ENCODE measurements at places on chromosomes 2 and 18. TPM values are rescaled to one million over a fixed set of nuclear protein-coding genes. Genes with fewer than 3 reads are reported as not detected.

Gene LCT
- total RNA-seq, result 0.02 TPM

- no peaks in the 10 kb centered on the region for H3K36me3 ChIP-seq
- H3K4me1 ChIP-seq, result no peaks in the 10 kb centered on the region
- H3K27me3 ChIP-seq, result peaks cover 10% of the 10 kb centered on the region
- no peak overlapping the region for H3K4me3 ChIP-seq
- H3K27ac ChIP-seq, result no peak overlapping the region
These were observed 102.3 kb upstream of the NEUROD1 start for GRCh38 chr2:181782660-181783059.

DNA sequence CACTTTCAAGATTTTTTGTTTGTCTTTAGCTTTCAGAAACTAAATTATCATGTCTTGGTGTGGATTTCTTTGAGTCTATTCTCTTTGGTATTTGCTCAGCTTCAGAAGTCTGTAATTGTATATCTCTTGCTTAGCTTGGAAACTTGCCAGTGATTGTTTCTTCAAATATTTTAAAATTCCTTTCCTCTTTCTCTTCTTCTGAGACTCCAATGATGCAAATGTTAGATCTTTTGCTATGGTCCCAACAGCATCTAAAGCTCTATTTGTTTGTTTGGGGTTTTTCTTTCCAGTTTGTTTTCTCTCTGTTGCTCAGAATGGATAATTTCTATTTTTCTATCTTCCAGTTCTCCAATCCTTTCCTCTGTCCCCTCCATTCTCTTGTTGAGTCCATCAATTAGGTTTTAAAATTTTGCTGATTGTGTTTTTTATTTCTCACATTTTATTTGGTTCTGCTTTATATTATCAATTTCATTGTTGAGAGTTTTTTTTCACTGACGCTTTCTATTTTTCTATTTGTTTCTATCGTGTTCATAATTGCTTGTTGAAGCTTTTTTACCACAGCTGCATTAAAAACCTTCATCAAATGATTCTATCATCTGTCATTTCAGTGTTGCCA lies 81.5 kb upstream of the DAPL1 start:
- H3K4me1 ChIP-seq, result no peaks in the 10 kb centered on the region
- H3K27ac ChIP-seq, result no peak overlapping the region
- H3K27me3 ChIP-seq, result peaks cover 7% of the 10 kb centered on the region
- DNase-seq, result no peak
- H3K36me3 ChIP-seq, result no peaks in the 10 kb centered on the region

Gene ARL4C
- 44.4 TPM for total RNA-seq

GRCh38 chr18:24726727-24727492 lies 266.5 kb downstream of the HRH4 start:
- no peaks in the 10 kb centered on the region for H3K27me3 ChIP-seq
- peak; percentile 63 for DNase-seq
- no peak overlapping the region for H3K27ac ChIP-seq
- H3K4me1 ChIP-seq, result no peaks in the 10 kb centered on the region
- H3K36me3 ChIP-seq, result no peaks in the 10 kb centered on the region
- H3K4me3 ChIP-seq, result no peak overlapping the region

DNA sequence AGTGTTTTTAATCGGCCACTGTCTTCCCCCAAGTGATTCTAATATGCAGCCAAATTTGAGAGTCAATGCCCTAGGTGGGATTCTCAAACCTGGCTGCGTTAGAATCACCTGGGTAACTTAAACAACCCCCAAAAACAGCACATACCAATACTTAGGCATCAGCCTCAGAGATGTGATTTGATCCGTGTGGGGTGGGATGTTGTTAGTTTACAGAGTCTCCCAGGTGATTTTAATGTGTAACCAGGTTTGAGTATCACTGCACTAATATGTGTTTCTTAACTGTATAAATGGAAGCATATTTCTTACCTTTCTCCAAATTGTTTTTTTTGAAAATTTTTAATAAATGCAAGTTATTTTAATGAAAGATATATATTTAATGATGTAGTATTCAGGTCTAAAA lies 135.4 kb downstream of the PLCL1 start:
- no peaks in the 10 kb centered on the region for H3K27me3 ChIP-seq
- no peak overlapping the region for H3K4me3 ChIP-seq
- no peak for DNase-seq
- H3K4me1 ChIP-seq, result peaks cover 47% of the 10 kb centered on the region

- no peak for DNase-seq
- no peak overlapping the region for H3K27ac ChIP-seq
- no peaks in the 10 kb centered on the region for H3K36me3 ChIP-seq
- peaks cover 10% of the 10 kb centered on the region for H3K4me1 ChIP-seq
These were observed 61.1 kb downstream of the CABLES1 start for GRCh38 chr18:23196119-23197007.

DNA sequence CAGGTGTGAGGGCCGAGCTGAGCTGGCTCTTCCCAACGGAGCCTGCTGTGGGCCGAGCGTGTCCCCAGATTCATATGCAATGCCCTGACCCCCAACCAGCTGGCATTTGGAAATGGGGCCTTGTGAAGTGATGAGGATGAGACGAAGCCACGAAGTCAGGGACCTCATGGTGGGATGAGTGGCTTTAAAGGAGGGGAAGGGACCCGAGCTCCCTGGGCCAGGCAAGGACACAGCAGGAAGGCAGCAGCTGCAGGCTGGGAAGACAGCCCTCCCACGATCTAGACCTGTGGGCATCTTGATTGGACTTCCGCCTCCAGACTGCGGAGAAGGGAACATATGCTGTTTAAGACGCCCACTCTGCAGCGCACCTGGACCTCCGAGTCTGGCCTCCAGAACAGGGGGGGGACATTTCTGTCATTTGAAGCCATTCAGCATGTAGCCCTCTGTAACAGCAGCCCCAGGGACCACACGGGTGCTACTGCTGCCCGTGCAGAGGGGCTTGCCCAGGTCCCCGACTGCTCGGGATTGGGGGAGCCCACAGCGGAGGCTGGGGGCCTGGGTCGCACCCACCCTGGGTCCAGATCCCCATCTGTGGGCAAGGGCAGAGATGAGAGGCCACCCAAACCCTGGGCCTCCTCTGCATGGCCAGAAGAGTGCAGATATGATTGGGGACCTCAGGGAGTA lies 27.2 kb downstream of the KIF1A start:
- DNase-seq, result no peak
- H3K36me3 ChIP-seq, result no peaks in the 10 kb centered on the region
- H3K4me3 ChIP-seq, result no peak overlapping the region
- peaks cover 6% of the 10 kb centered on the region for H3K27me3 ChIP-seq
- no peak overlapping the region for H3K27ac ChIP-seq

Gene HOXD4
- total RNA-seq, result not detected

Gene INPP5D
- total RNA-seq, result 54.9 TPM

GRCh38 chr2:237180987-237181386 lies 95.3 kb downstream of the COPS8 start:
- H3K36me3 ChIP-seq, result no peaks in the 10 kb centered on the region
- no peak overlapping the region for H3K4me3 ChIP-seq
- H3K27me3 ChIP-seq, result peaks cover 20% of the 10 kb centered on the region
- no peak for DNase-seq
- no peaks in the 10 kb centered on the region for H3K4me1 ChIP-seq

GRCh38 chr2:3223080-3223923 lies 154.3 kb downstream of the EIPR1 start:
- H3K4me1 ChIP-seq, result peaks cover 51% of the 10 kb centered on the region
- peak overlapping the region; percentile 45 for H3K4me3 ChIP-seq
- peak overlapping the region; percentile 100 for H3K27ac ChIP-seq
- peaks cover 35% of the 10 kb centered on the region for H3K36me3 ChIP-seq
- peak; percentile 97 for DNase-seq

Gene LYG2
- not detected for total RNA-seq

GRCh38 chr18:3358310-3358709 lies 91.7 kb upstream of the TGIF1 start:
- no peak overlapping the region for H3K4me3 ChIP-seq
- H3K27ac ChIP-seq, result no peak overlapping the region
- H3K27me3 ChIP-seq, result peaks cover 4% of the 10 kb centered on the region
- no peak for DNase-seq
- peaks cover 16% of the 10 kb centered on the region for H3K4me1 ChIP-seq

GRCh38 chr2:59882822-59883221 lies 670.6 kb downstream of the BCL11A start:
- H3K36me3 ChIP-seq, result no peaks in the 10 kb centered on the region
- peaks cover 19% of the 10 kb centered on the region for H3K4me1 ChIP-seq
- H3K27ac ChIP-seq, result no peak overlapping the region
- H3K27me3 ChIP-seq, result no peaks in the 10 kb centered on the region
- DNase-seq, result no peak

GRCh38 chr2:233101141-233101540 lies 41.0 kb downstream of the INPP5D start:
- no peaks in the 10 kb centered on the region for H3K27me3 ChIP-seq
- peaks cover 64% of the 10 kb centered on the region for H3K4me1 ChIP-seq
- no peak for DNase-seq

GRCh38 chr18:9683418-9684396 lies 24.4 kb upstream of the RAB31 start:
- H3K27me3 ChIP-seq, result peaks cover 22% of the 10 kb centered on the region
- no peaks in the 10 kb centered on the region for H3K36me3 ChIP-seq
- no peak overlapping the region for H3K4me3 ChIP-seq
- H3K4me1 ChIP-seq, result peaks cover 11% of the 10 kb centered on the region
- H3K27ac ChIP-seq, result no peak overlapping the region

DNA sequence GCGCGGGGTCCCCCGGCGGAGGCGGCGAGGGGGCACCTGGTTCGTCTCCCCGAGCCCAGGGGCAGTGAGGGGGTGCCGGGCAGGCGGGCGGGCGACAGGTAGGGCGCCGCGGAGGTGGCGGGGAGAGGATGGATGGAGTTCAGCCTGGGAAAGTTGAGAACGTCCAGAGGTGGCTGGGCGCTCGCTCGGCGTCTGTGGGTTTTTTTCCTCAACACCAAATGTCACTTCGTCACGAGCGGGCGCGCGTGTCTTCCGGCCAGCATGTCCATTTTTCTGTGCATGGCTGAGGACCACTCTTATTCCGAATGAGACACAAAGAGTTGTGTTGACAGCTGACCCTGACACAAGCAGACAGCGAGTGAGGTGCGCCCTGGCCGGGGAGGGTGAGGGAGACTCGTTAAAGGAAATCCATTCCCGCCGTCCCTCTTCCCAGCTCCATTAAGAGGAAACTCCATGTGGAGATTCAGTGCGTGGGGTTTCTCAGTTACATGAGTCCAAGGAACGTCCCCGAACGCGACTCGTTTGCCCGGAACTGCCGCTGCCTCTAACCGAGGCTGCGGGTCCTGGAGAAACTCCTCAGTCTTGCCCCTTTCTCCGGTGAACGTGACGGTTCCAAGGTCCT lies 859 bp downstream of the GREB1L start:
- no peak overlapping the region for H3K27ac ChIP-seq
- H3K4me3 ChIP-seq, result no peak overlapping the region
- no peak for DNase-seq
- no peaks in the 10 kb centered on the region for H3K36me3 ChIP-seq
- peaks cover 48% of the 10 kb centered on the region for H3K27me3 ChIP-seq

Gene YPEL5
- 43.4 TPM for total RNA-seq

DNA sequence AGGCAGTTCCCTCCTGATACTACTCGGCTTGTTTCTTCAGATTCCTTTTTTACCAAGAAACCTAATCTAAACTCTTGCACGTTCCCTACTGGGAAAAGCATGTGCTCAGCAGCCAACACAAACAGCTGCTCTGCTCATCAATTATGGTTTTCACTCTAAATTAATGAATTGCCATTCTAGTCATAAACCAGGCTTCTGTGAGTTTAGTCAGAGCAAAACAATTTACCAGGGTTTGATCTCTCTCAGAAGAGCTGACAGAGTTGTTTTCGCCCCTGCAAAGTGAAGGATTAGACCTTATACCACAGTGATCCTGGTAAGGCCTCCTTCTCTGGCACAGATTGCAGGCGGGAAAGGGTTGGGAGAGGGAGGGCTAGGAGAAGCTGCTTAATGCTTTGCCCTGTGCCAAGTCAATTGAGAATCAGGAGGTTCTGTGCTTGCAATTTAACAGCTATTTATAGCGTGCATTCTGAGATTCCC lies 57.2 kb downstream of the REEP1 start:
- no peak overlapping the region for H3K4me3 ChIP-seq
- H3K36me3 ChIP-seq, result no peaks in the 10 kb centered on the region
- H3K4me1 ChIP-seq, result peaks cover 5% of the 10 kb centered on the region
- H3K27ac ChIP-seq, result no peak overlapping the region
- H3K27me3 ChIP-seq, result peaks cover 6% of the 10 kb centered on the region

DNA sequence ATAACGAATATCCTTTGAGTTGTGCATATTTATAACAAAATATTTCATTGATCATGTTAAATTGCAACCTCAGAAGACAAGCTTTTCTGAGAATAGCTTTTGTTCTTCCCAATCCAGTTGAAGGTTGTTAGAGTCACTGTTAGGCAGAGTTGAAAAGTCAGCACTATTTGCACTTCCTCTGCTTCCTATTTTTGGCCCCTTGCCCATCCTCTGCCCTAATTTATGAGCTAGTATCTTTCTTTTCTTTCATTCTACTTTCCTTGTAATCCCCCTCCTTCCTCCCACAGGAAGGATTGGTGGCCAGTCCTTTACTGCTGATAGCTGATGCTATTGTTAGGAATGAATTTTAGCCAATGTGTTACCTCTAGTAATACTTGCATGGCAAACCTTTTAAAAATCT lies 4.9 kb downstream of the RALB start:
- H3K36me3 ChIP-seq, result peaks cover 32% of the 10 kb centered on the region
- H3K4me1 ChIP-seq, result peaks cover 48% of the 10 kb centered on the region
- no peak overlapping the region for H3K4me3 ChIP-seq
- H3K27ac ChIP-seq, result no peak overlapping the region
- H3K27me3 ChIP-seq, result no peaks in the 10 kb centered on the region

DNA sequence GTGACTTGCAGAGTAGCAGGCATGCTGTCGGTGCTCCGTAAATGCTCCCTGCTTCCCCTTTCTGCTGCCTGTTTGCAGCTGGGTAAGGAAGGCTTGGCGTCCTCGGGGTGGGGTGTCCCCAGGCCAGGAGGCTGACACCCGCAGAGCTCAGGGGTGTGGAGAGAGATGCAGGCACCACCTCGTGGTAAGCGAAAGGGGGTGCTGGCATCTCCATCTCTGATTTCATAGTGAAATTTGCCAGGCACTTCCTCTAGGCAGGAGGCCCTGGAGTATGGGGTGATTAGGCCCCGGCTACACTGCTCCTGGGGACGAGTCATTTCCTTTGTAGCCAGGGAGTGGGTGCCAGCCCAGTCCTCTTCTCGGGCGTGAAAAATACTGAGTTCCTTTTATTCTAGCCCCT lies 160.4 kb downstream of the KLHL29 start:
- H3K27me3 ChIP-seq, result no peaks in the 10 kb centered on the region
- no peak overlapping the region for H3K4me3 ChIP-seq
- no peaks in the 10 kb centered on the region for H3K4me1 ChIP-seq
- DNase-seq, result no peak
- H3K27ac ChIP-seq, result no peak overlapping the region

Gene PTGR3
- total RNA-seq, result 30.2 TPM

Gene UGT1A6
- total RNA-seq, result not detected

Gene TGFA
- 0.50 TPM for total RNA-seq

DNA sequence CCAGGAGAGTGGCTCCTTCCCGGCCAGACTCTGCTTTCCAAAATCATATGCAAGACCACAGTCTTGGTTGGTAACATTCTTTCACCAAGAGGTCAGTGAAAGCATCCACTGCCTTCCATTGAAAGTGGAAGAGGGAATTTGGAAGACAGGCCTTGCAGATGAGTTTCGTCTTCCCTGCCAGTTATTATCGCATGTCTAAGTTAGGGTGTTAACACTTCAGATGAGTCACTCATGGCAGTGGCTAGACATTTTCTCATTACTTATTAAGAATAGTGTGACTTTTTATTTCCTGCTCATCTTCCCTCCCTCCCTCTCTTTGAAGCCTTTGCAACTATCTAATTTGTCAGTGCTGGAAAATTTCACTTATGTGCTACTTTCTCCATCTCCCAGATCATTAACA lies 102.9 kb upstream of the EPB41L3 start:
- no peak overlapping the region for H3K27ac ChIP-seq
- no peaks in the 10 kb centered on the region for H3K36me3 ChIP-seq
- peaks cover 2% of the 10 kb centered on the region for H3K27me3 ChIP-seq
- DNase-seq, result no peak
- no peak overlapping the region for H3K4me3 ChIP-seq

Gene LAMA3
- total RNA-seq, result 0.07 TPM
